Dermis blood vessel endothelial cell (primary cell): ENCODE measurements at places on chromosomes 12 and 14.

DNA sequence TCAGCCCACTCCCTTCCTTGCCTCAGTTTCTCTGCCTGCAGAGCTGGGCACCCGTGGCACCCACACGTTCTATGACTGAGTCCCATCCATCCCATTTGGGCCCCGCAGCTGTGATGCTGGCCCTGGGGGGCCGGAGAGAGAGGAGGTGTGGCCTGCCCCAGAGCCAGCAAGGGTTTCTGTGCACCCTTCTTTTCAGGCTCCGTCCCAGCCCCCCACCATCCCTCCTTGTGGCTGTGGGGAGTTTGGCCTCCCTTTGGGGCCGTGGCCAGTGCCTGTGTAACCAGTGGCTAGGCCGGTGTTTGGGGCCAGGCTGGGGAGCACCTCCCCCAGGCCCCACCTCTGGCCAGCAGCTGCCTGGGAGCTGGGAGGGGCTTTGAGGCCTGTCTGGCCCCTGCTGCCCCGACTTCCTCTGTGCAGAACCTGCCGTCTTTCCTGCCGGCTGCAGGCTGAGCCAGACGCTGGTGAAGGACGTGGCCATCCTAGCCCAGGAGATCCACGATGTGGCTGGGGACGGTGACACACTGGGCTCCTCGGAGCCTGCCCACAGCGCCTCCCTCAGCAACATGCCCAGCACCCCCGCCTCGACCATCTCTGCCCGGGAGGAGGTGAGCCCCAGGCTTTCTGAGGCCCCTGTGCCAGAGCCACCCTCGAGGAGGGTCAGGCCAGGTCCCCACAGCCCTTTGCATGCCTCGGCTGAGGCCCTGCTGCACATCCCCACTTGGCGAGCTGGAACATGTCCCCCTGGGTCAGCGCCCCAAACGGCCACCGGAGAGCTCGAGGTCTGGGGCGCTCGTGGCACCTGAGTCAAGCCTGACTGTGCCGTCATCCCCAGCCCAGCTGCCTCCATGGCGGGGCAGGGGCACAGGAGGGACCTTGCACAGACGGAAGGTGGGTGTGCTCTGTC, 27.7 kb downstream of the CEP170B start:
- no peak for DNase-seq

DNA sequence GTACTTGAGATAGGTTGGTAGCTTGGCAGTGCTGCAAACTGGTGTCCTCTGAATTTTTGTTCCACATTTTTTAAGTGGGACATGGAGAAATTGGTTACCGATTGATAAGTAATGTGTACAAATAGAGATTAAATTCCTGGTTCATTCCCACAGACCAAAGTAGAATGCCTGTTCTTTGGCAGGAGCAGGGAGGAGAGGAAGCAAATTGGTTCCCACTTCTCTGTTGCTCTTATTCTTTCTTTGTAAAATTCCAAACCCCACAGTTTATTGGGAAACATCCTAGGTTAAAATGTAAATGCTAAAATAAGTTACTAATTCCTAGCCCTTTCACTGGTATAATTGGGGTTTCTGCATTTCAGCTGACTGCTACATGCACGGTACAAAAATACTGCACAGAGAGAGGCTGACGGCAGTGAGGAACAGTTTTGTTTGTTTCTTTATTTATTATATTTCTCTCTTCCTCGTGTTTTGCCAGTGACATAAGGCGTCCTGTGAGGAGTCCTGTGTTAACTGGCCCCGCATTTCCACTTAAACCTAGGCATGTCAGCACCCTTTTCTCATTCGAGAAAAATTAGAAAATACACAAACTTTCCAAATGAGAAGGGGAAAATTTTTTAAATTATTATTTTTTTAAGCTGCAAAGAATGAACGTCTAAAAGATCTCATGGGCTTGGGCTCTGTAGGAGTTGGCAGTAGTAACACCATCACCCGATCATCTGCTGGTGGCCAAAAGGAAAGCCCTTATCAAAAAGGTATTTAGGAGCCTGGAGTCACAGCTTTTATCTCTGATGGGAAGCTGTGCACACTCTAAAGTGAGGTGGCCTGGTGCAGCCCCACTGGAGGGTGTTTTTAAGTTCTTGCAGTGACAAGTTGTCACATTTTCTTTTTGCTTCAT, 25.4 kb upstream of the BCL7A start:
- DNase-seq: no peak

- DNase-seq: peak; percentile 79
Measured at GRCh38 chr12:55724226-55724939, 4.2 kb downstream of the RDH5 start.

DNA sequence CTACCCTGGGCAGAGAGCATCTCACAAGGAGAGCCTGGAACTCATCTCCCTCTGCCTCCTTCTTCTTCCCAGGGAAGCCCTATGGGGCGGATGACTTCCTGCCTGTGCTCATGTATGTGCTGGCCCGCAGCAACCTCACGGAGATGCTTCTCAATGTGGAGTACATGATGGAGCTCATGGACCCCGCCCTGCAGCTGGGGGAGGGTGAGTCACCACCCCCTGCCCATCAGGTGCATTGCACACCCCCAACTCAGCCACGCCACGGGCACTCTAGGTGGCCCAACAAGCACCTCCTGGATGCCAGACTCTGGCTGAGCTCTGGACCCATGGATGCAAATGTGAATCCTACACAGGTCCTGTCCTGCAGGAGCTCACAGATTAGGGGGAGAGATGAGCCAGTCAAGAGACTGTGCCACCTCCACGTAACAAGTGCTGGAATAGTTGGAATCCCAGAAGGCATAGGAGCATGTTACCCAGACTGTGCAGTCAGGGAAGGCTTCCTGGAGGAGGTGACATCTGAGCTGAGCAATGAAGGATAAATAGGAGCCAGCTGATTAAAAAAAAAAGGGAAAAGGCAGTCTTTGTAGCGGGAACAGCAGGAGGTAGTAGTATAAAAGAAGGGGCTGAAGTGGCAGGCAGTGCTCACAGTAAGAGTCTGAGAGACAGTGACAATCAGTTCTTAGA, 71.9 kb downstream of the LGMN start:
- no peak for DNase-seq

DNA sequence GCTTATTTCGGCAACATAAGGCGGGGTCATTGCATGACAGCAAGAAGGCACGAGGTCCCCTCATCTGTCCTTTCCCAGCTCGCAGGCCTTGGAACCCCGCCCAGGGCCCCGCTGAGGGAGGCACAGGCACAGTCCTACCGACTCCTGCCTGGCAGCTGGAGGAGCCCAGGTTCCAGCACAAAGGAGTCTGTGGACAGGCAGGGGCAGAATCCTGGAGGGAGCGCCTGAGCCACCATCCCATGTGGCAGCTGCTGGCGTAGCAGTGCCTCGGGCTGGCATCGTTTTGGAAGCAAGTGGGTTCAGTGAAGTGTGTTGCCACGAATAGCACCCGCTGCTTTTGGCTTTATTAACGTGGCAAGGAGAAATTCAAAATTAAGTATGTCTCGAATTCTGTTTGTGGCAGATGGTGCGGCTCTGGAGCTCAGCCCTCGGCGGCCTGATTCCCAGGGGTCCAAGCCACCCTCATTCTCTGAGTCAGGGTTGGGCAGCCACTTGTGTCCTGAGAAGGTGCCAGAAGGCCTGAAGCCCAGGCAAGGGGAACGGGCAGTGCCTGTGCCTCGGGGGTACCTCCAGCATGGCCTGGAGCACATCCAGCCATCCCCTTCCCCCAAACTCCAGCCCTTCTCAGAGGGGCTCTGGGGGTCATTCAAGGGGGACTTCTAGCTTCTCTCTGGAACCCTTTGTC, 35.9 kb downstream of the SLC8B1 start:
- DNase-seq: no peak

- DNase-seq: no peak
Measured at GRCh38 chr14:38080696-38081095, 127.0 kb upstream of the SSTR1 start.

- DNase-seq: no peak
Measured at GRCh38 chr14:75570797-75571196, 7.6 kb upstream of the FLVCR2 start.

DNA sequence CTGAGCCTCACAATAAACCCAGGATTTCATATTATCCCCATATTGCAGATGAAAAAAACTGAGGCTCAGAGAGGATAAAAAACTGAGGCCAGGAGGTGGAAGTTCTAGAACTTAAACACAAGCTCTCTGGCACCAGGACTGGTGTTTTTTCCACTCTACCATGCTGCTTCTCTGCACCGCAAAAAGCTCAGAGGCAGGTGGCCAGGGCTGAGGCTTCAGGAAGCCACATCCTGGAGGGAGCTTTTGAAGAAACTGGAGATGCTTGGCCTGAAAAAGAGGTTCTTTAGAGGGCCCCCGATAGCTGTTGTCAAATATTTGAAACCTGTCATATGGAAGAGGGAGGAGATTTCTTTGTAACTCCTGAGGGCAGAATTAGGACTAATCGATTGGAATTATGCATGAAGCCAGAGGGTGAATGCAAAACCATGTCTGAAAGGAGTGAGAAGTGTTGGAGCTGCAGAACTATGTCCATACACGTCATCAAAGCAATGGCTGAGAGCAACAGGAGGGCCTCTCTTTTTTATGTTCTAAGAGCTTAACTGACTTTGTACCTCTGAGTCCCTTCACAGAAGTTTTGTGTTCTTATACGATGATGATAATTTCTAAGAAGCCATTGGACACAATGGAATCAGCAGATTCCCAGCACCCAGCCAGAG, 448.6 kb downstream of the FUT8 start:
- no peak for DNase-seq

GRCh38 chr14:77180726-77181602, 634 bp upstream of the TMEM63C start:
- no peak for DNase-seq

DNA sequence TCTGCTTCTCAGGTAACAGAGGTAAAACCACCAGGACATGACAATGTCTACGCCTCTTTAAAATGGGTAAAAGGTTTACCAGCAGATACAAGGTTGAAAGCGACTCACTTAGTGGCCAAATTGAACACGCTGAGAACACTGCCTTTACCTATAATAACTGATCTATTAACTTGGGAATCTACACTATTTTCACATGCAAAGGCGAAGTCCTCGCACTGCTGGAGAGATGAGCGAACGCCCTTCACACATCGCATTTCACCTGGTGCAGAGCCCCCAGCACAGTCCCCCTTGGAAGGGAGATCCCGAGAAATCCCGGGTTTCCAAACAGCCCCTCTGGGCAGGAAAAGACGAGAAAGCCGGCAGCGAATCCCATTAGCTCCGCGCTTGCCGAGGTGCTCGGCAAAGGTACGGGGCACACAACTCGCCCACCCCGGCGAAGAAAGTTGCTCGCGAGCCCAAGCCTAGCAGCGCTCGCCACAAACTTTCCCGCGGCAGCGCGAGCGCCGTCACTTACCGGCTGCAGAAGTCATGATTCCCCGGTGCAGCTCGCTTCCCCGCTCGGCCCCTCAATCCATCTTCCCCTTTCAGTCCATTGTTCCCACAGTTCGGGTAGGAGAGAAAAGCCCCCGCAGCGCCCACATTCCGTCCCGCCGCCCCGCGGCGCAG, 423 bp downstream of the FGD6 start:
- no peak for DNase-seq

GRCh38 chr12:123891516-123892179, 81.0 kb downstream of the CCDC92 start:
- no peak for DNase-seq

DNA sequence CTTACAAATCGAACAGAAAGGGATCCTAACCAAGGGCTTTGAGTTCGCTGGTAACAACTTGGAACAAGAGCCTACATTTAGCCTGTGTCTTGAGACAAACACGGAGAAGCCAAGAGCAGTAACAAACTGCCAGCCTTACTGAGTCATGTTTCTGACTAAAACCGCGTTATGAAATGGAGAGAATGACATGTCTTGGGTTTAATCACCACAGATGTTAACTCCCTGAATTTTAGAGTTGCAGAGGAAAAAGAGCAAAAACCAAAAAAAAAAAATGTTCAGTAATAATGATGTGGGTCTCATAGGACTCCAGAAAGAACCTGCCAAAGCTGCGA, 1.0 kb downstream of the BLTP3B start:
- peak; percentile 70 for DNase-seq

DNA sequence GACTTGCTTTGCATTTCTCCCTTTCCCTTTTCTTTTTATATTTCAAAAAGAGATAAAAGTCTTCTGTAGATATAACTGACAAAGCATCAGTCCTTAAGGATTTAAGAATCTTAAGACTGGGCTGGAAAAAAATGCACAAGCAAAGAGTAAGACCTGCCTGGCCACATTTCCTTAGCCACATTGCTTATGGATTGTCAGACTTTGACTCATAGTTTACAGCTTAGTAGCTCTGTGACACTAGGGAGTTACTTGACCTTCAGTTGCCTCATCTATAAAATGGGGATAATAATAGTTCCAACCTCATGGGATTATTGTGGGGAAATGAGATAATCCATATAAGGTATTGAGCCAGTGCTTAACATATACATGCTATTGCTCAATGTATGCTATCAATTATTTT, 66.4 kb upstream of the STK38L start:
- DNase-seq: peak; percentile 44

- DNase-seq: no peak
Measured at GRCh38 chr14:64459405-64460136, 5.7 kb upstream of the AKAP5 start.

- no peak for DNase-seq
Measured at GRCh38 chr12:91331371-91331770, 148.8 kb upstream of the DCN start.

GRCh38 chr12:95774311-95775045, 16.1 kb downstream of the NTN4 start:
- no peak for DNase-seq

DNA sequence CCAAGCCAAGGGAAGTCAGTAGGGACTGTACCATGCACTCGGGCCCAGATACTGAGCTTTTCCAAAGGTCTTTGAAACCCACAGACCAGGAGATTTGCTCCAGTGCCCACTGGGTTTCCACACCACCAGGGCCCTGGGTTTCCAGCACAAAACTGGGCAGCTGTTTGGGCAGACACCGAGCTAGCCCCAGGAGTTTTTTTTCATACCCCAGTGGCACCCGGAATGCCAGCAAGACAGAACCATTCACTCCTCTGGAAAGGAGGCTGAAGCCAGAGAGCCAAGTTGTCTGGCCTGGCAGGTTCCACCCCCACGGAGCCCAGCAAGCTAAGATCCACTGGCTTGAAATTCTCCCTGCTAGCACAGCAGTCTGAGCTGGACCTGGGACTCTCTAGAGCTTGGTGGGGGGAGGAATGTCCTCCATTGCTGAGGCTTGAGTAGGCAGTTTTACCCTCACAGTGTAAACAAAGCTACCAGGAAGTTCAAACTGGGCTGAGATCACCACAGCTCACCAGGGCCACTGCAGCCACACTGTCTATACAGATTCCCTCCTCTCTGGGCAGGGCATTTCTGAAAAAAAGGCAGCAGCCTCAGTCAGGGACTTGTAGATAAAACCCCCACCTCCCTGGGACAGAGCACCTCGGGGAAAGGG, 793.7 kb downstream of the RPS29 start:
- DNase-seq: no peak

DNA sequence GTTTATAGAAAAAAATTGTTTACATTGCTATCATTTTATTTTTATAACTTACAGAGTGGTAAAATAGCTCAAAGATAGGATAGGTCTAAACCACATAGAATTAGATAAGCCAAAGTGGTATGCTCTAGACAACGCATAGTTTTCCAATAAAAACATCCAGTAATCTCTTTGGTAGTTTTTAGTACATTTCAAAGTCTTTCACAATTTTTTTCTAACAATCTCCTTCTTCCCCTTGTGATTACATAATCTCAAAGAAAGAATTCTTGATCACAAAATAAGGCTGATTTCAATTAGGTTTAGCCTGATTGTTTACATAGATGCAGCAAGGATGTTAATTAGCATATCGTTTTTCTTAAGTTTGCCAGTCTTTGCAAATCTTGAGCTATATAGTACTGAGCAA, 460.0 kb downstream of the FUT8 start:
- no peak for DNase-seq

GRCh38 chr12:125381373-125381772, 316.1 kb downstream of the AACS start:
- no peak for DNase-seq
